ENCODE measurements at places on chromosomes 12 and 14.

DNA sequence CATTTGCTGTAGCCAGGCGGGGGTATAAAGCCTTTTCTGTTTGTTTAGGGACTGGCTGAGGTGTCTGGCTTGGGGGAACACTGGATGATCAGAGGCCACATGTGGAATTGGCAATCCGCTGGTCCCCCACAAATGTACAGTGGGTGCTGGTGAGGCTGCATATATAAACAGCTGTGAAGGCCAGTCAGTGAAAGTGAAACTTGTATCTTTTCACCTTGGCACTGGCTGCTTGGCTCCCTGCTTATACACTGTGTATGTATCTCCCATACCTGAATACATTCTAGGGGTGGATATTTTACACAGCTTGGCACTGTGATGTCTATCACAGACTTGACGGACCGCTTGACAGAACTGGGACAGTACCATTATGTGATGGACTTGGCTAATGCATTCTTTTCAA lies 246.8 kb upstream of the AVPR1A start:
- no peak for DNase-seq

DNA sequence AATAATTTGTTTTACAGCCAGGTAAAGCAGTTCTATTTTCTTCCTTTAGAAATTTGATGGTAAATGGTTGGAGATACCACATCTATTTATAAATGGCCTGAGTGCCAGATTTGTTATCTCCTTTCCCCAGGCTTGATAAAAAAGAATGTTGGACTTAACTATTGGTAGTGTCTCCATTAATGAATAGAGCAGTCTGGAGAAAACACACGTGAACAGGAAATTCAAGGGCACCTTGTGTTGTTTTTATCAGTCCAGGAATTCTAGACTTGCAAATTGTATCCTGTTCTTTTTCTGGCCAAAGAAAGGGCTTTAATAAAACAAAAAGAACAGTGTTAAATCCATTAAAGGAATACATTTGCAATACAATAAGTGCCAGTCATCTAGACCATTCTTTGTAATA lies 40.8 kb upstream of the BMAL2 start:
- no peak for DNase-seq

DNA sequence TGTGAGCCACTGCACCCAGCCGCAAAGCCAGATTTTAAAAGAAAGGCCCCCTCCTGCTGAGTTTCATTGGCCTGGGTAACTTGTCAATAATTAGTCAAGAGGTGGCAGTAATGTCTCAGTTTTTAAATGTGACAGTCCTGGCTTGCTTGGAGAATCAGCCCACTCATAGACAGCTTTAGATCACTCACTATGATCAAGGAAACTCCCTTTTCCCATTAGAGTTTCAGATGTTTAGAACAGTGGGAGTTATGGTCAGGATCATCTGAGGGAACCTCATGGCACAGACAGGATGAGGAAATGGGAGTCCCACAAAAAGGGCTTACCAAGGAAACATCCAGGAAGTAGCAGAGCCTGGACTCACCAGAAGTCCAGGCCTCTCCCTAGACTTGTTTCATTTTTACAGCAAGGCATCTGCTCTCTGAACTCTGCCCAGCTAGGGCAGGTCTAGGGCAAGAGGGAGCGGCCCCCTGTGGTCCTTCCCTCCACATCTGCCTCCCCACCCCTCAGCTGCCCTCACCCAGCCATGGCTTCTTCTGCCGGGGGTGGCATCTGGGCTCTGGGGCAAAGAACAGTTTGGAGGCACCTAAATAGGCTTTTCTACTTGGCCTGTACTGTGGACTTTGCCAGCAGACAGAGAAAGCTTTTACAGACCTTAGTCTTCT lies 11.2 kb downstream of the BCL2L14 start:
- DNase-seq, result no peak

GRCh38 chr12:59695379-59695778 lies 99.5 kb downstream of the SLC16A7 start:
- DNase-seq, result no peak

DNA sequence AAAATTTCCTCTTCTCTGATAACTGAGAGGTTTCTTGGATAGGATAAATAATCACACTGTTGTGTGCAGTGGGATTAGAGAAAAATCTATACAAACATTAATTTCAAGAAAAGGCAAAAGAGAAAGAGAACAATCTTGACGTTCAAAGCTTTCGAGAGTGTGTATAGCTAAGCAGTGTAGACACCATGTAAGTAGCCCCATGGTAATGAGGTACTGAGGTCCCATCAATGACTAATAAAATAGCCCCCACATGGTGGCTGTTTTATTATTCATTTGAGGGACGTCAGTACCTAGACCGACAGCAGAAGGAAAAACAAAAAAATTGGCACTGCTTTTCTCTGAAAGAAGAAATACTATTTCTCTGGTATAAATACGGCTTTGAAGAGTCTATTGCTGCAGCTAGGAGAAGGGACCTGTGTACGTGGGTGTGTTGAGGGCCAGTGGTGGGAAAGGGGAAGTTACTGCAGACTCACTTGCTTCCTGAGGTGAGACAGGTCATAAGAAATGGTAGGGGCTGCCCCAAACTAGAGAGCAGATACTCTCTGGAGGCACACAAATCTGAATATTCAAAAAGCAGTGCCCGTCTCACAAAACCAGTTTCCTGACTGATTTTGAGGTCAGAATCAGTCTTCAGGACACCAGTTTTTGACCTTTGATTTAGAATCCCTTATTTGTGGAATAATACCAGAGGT lies 339.8 kb downstream of the EMP1 start:
- DNase-seq, result no peak
